Retina (tissue), 1 donor: ENCODE measurements at places on chromosomes 4 and X.

- no peak for DNase-seq
Observed at GRCh38 chr4:78788007-78788889, 12.1 kb downstream of the BMP2K start.

DNA sequence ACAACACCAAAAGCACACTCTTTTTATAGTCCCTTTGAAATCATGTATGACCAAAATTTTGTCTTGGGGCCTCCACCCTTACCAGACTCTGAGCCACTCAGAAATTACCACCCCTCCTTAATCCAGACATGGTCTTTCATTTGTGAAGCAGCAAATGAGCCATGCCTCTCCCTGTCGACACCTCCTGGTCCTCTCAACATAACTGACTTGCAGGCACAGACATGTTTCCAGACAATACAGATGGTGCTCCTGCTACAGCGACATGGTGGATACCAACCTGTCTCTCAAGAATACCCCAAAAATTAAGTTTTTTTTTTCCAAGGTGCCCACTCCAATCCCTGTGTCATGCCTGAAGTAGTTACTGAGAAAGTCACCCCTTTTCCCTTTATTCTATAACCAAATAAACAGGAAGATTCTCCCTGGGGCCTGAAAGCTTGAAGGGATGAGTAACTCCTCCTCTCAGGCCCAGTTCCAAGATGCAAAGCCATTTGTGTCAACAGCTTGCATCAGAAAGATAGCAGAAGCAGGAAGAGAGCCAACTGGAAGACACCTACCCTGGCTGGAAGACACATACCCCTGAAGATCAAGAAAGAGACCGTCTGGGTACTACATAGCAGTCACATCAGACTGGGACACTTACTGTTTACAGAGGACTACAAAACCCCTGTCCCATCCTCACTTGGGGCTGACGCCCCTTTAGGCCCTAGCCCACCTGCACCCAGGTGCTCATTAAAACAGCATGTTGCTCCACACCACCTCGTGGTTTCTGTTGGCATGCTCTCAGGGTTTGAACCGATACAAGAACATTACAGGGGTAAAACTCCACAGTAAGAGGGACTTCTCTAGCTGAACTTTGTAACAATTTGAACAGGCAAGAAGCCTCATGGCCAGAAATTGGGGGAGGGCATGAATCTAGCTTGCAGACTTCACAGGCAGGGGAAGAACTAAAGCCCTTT, 5.5 kb upstream of the UGT2B17 start:
- no peak for DNase-seq

GRCh38 chr4:11904117-11904535, 475.4 kb upstream of the HS3ST1 start:
- no peak for DNase-seq

DNA sequence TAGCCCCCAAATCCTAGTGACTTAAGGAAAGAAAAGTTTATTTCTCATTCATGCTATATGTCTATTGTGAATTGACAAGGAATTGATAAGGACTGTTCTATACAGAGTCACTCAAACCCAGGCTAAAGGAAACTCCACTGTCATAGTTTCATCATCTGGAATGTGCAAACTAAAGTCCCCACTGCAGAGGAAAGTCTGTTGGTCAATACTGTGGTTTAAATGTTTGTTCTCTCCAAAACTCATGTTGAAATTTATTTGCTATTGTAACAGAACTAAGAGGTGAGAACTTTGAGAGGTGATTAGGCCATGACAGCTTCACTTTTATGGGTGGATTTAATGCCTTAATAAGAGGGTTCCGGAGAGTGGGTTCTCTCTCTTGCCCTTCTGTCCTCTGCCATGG, 149.6 kb downstream of the COX18 start:
- DNase-seq: no peak

DNA sequence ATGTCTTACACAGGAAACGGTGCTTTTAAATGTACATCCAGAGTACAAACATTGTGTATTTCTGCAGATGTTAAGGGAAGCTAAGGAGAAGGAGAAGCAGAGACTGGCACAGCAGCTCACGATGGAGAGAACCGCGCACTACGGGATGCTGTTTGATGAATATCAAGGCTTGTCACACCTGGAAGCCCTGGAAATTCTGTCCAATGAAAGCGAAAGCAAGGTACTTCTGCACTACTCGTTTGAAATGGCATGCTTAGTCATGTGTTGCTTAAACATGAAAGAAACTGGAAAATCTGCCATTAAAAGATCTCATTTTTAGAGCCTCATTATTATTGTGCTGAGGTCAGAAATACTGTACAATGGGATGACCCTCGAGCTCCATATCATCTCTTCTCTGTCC, 47.2 kb downstream of the FAM114A1 start:
- DNase-seq: no peak

DNA sequence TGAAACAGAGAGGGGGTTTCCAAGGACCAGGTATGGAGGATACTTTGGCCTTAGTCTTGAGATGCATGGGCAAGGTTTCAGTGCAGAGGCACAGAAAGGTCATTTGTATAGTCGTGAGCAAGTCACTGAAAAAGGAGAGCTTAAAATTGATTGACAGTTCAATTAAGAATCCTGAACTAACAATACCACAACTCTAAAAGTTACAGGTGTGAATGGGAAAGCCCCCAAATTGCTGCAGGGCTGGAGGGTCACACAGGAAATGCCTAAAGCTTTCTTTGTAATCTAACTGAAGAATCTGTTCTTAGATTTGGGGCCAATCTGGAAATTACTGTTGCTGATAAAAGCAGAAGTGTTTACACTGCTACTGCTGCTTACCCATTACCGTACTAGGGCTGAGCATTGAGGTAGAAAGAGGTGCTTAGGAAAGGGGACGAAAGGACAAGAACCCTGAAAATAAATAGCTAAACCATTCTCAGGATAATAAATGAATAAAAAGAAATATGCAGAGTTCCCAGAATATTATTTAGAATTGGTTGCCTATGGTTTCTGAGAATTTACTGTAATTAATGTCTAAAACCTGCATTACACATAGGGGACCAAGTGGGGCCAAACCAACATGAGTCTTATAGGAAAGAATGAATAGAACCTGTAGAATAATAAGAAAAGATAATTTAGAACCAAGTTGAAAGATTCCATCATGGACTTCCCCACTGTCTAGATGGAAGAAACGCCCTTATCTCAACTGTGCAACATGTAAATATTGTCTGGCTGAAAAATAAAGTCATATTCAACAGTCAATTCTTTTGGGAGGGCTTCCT, 91.9 kb upstream of the PPP1R2C start:
- no peak for DNase-seq

GRCh38 chr4:168751263-168752225, 254.7 kb downstream of the PALLD start:
- no peak for DNase-seq

GRCh38 chr4:1400831-1401408, 5.3 kb downstream of the NKX1-1 start:
- no peak for DNase-seq

DNA sequence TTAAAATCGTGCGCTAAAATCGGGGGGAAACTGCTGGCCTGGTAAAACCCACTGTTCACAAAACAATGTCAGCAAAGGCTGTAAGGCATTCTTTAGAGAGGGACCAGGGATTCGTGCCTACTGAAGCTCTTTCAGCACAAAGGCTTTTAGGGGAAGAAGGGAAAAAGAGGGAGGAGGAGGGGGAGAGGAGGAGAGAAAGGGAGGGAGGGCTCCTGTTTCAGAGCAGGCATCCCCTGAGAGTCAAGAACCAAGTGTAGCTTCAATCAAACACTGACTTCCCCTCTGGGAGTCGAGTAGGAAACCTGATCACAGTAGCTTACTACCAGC, 9.5 kb downstream of the BCOR start:
- DNase-seq: peak; percentile 17

GRCh38 chr4:42995343-42995944, 102.9 kb downstream of the GRXCR1 start:
- DNase-seq: peak; percentile 38
